ENCODE measurements at places on chromosomes 4 and X.

GRCh38 chrX:65601530-65602220 lies 65.8 kb upstream of the MSN start:
- DNase-seq: no peak

DNA sequence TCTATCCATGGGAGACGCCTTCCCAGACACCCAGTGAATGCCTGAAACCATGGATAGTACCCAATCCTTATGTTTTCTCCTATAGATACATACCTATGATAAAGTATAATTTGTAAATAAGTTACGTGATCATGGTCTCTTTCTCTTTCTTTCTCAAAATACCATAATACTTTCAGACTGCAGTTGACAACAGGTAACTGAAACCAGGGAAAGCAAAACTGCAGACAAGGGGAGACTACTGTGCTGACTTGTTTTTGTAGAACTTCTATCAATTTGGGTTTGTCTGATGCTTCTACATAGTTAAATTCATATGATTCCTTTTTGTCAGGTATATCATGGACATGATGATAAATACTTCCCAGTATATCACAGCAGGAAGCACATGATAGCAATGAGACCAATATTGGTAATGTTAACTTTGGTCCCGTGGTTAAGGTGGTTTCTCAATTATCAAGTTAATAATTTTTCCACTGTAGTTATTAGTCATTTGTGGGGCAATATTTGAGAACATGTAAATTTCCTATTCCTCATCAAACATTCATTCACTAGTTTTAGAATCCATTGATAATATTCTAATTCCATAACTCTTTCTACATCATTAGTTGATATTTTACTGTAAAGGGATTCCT lies 298.0 kb upstream of the TET2 start:
- no peak for DNase-seq

GRCh38 chr4:140857111-140857510 lies 100.9 kb upstream of the TBC1D9 start:
- DNase-seq: no peak

- no peak for DNase-seq
Measured at GRCh38 chr4:2570551-2571222, 34.2 kb downstream of the FAM193A start.

GRCh38 chrX:1424147-1424851 lies 28.4 kb downstream of the ASMTL start:
- no peak for DNase-seq

- DNase-seq: no peak
Measured at GRCh38 chrX:154051201-154051810, 31.6 kb upstream of the IRAK1 start.

DNA sequence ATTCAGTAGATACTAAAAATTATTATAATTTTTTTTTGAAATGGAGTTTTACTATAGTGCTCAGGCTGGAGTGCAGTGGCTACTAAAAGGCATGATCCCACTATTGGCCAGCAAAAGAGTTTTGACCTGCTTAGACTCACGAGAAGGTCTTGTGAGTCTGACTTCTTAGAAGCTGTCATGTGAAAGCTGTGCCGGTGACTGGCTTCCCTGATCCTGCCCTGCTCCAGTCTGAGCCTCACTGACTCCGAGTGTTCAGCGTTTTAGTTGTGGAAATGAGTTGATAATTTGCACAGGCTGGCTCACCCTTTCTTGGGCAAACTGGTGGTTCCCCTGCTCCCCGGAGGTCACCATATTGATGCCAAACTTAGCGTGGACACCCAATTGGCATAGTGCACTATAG lies 16.4 kb upstream of the CXCL8 start:
- DNase-seq: no peak

- DNase-seq: no peak
Measured at GRCh38 chr4:67691328-67691727, 9.6 kb downstream of the UBA6 start.

GRCh38 chr4:52850406-52851124 lies 11.6 kb upstream of the RASL11B start:
- DNase-seq: no peak

DNA sequence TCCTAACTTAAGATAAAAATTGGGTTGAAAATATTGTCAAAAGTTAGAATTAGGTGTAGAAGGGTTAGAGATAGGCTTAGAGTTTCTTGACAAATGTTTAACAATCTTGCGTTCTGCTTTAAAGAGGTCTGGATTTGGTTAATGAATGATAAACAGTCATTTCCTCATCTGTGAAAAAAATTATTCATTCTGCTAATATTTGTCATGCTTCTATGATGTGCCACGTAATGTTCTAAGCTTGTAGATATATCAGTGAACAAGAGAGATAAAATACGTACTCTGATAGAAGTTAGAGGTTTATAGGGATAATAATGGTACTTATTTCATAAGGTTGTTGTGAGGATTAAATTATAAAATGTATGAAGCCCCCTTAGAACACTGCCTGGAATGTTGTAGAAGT lies 443.0 kb upstream of the GALNT7 start:
- no peak for DNase-seq

- DNase-seq: no peak
Measured at GRCh38 chr4:111398906-111399330, 746.3 kb upstream of the FAM241A start.

- DNase-seq: no peak
Measured at GRCh38 chrX:66676413-66676812, 37.5 kb upstream of the EDA2R start.

- no peak for DNase-seq
Measured at GRCh38 chr4:88147799-88148217, 10.6 kb downstream of the ABCG2 start.

DNA sequence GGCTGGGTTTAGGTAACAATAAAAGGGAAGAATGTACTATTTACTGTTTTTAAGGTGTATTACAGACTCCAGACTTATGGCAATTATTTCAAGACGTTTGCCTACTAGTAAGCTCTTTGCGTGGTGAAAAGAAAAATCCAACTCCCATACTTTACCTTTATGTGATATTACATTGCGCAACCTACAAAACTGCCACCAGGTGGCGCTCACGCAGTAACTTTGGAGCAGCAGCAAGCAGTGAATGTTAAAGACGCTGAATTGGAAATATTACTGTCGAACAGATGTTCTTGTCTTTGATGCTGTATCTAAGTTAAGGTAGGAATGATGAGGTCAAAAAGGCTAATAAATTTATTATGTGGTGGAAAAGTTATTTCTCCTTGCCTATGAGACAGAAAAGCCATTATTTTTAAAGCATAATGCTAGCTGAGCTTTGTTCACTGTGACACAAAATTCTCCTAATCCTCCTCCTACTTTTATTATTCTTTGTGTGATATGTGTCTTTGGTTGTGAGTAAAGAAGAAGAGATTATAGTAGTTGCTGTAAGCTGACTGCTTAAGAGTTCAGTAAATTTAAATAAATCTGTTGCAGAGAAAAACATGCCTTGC lies 1099.8 kb upstream of the TENM3 start:
- peak; percentile 16 for DNase-seq

DNA sequence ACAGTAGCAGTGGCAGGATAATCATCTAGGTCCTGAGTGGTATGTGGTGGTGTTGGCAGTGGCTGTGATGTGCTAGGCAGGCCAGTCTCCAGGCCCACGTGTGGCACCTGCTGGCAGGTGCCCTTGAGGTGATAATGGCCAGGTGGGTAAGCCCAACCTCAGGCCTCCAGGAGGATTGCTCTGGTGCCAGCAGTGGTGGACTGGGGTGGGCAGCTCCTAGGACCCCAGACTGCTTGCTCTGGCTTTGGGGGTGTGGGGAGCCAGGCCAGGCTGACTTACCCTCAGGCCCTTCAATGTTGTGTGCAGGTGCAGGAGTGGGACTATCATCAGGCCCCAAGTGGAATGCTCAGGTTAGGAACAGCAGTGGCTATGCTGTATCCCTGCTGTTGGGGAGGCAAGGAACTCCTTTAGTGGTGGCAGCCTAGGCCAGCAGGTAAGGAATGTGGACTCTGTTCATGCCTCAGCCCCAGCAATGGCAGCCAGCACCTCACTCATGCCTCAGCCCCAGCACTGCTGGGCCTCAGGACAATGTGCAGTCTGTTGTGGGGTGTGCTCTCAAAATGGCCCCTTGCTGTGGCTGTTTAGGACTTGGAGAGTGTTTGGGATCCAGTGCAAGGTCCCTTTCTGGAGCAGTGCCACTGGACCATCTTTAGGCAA lies 24.3 kb downstream of the SERPINA7 start:
- DNase-seq: no peak

GRCh38 chrX:72393836-72394517 lies 88.3 kb upstream of the CITED1 start:
- DNase-seq: no peak

DNA sequence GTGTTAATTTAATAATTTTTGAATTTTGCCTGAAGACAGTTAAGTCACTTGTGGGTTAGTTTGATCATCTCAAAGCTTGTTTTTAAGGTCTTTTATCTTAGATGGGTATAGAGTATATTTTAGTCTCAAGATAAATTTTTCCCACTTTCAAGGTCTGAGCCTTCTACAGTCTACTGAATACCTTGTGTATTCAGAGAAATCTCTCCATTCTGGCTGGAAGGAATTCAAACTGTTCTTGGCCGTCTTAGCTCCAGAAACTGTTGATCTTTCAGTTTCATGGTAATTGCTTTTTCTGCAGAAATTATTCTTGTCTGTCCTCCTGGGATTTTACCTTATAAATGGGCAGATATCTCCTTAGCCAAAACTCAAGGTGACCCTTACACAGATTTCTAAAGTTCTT lies 97.9 kb downstream of the GC start:
- no peak for DNase-seq

GRCh38 chr4:94757192-94758140 lies at the start of gene BMPR1B:
BMPR1B (plus strand) TSS chr4:94757955; CDS start chr4:95104425, 346,470 bp downstream.
- DNase-seq: no peak

- DNase-seq: no peak
Measured at GRCh38 chr4:82046796-82047195, 327.0 kb downstream of the HNRNPD start.

DNA sequence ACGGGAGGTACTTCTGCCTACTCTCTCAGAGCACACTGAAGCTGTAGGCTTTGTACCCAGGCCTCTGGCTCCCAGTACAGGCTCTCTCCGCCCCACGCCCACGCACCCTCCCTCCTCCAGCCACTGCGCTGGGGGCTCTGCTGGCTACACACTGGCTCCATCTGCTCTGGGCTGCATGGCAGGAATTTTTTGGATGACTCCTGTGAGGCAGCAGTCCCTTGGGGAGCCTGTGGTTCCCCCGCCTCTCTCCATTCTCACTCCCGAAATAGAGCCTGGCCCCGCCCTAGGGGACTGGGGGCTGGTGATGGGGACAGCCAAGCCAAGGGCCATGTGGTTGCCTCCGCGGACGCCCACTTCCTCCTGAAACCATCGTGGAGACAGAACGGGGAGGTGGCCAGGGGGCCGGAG lies 58.1 kb upstream of the ADRA2C start:
- no peak for DNase-seq

- no peak for DNase-seq
Measured at GRCh38 chr4:124947622-124948265, 235.2 kb upstream of the ANKRD50 start.

DNA sequence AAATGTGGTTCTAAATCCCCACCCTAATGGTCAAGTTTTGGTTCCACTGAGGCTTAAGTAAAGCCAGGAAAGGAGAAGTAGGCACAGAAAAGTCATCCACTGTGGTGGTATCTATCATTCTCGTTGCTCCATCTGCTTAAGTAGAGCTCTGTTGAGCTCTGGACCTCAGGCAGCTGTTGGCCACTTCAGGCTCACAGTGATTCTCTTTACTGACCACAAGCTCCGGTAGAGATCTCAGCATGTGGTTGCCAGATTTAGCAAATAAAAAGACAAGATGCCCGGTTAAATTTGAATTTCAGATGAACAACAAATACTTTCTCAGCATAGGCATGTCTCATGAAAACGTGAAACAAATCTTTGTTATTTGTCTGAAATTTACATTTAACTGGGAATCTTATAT lies 132.3 kb upstream of the PTCHD1 start:
- no peak for DNase-seq

- no peak for DNase-seq
Measured at GRCh38 chrX:52988985-52989917, 30.9 kb upstream of the FAM156A start.

GRCh38 chr4:128322986-128323385 lies 35.4 kb upstream of the PGRMC2 start:
- DNase-seq: no peak

- no peak for DNase-seq
Measured at GRCh38 chr4:169164669-169165415, 105.9 kb downstream of the SH3RF1 start.

DNA sequence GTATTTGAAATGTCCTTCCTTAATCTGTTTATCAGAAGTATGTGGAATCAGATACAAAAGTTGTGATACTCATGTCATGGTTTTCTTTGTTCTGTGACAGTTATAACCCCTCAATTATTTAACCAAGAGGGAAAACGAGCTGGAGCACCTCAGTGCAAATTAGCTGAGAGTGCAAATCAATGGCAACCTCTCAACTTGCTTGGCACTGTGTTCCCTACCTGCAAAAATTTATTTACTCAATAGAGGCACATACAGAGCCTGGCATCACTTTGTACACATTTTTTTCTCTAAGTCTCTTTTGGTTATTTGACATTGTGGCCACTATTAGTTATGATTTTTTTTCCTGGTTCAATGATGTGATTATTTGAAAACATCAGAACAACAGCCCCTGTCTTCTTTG lies 186.2 kb downstream of the STIM2 start:
- no peak for DNase-seq

DNA sequence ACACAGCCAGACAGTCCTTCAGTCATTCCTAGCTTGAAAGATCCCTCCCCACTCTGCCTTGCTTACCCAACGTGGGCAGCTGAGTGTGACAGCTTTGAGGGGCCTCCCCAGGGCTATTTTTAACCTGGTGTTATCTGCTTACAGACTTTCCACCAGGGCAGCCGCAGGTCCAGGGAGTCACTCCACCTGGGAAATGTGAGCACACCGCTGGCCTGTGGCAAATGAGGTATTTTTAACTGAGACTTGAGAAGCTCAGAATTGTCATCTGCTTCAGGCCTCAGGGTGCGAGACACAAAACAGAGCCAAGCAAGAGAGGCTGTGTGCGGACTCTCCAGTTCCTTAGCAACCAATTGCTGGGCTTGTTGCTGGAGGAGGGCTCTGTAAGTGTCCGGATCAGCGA lies 13.0 kb downstream of the CORIN start:
- DNase-seq: no peak

DNA sequence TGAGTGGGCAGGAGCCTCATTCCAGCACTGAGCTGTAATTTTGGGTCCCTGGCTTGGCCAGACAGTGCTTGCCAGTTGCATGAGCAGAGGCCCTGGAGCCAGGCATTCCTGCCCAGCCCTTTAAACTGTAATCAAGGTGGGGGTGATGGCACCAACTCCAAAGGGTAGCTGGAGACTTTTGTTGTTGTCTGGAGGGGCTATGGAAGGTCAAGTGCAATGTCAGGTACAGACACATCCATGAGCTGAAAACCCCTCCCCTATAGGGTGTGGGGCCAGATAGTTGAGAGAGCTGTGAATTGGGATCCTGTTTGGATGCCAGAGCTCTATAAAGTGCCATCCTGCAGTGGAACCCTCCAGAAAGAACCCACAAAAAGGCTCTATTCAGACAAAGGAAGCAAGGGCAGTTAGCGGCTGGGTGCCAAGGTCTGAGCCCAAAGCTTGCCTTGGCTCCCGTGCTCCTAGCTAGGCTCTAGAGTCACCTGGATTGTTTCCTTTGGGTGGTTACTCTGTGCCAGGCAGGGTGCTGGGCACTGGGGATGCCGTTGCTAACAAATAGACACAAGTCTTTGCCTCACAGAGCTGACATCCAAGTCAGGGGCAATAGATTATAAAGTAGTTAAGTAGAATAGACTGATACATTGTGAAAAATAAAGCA lies 163.0 kb downstream of the EFNB1 start:
- no peak for DNase-seq
